ENCODE measurements at places on chromosomes 3 and 15.

- DNase-seq, result no peak
These were observed 57.5 kb downstream of the IGSF11 start for GRCh38 chr3:118977118-118977517.

DNA sequence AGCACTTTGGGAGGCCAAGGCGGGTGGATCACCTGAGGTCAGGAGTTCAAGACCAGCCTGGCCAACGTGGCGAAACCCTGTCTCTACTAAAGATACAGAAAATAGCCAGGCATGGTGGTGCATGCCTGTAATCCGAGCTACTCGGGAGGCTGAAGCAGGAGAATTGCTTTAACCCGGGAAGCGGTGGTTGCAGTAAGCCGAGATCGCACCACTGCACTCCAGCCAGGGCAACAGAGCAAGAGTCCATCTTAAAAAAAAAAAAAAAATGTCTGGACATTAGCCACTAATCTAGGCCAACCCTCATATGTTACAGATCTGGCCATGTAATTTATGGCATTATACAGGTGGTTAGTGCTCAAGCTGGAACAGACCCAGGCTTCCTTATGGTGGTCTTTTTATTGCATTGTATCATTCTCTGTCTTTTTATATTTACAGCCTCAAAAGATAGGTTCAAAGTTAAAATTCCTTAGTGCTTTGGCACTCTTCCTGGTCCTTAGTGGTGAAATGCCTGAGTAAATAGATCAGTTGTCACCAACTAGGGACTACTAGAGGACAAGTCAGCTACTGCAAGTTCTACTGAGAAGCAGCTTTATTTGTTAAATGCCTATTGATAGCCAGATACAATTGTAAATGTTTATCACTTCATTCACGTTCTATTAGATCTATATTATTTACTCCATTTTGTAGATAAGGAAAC lies 16.0 kb downstream of the STARD9 start:
- DNase-seq, result no peak

DNA sequence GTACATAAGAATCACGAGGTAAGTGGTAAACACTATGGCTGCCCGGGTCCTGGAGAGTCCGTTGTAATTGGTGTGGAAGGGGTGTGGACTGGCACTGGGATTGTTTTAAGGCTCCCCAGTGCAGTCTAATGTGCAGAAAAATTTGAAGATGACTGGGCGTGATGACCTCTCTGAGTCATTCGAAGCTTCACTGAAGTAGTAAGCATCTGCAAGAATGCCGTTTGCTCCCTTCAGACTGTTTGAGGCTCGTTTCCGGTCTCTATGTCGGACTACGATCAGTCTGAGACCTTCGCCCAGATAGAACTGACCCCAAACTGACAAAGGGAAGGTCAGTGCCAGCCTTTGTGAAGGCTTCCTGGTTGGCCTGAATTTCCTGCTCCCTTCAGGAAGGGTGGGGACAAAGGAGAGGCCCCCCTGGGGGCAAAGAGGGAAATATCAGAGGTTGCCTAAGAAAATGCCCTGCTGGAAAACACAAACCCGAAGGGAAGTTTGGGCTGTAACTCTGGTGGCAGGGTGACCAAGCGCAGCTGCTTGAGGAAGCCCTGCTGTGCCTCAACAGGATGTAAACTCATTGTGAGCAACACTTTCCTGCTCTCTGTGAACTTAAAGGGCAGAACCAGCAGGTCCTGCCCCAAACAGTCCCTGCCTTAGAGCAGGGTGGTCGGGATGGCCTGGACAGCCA lies 34.6 kb downstream of the BTD start:
- no peak for DNase-seq

- DNase-seq, result no peak
These were observed 194.2 kb upstream of the CNTN3 start for GRCh38 chr3:74808506-74809275.

DNA sequence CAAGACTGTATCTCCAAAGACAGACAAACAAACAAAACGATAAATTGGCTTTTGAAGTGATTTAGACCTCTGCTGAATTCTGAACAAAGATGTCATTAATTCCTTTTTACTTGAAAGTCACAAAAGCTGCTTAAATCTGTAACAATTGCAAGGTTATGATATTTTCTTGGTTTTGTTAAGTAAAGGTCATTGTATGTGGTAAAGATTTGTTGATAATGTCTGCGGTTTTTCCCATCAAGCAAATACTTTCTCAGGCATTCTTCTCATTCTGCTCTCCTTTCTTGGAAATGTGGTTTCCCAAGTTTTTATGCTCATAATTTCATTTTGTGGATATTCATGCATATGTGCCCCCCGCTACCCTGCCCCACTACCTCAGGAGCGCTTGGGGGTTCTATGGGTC lies 116.5 kb downstream of the SLMAP start:
- DNase-seq, result no peak

GRCh38 chr3:158737410-158737809 lies 5.2 kb upstream of the RARRES1 start:
- no peak for DNase-seq

DNA sequence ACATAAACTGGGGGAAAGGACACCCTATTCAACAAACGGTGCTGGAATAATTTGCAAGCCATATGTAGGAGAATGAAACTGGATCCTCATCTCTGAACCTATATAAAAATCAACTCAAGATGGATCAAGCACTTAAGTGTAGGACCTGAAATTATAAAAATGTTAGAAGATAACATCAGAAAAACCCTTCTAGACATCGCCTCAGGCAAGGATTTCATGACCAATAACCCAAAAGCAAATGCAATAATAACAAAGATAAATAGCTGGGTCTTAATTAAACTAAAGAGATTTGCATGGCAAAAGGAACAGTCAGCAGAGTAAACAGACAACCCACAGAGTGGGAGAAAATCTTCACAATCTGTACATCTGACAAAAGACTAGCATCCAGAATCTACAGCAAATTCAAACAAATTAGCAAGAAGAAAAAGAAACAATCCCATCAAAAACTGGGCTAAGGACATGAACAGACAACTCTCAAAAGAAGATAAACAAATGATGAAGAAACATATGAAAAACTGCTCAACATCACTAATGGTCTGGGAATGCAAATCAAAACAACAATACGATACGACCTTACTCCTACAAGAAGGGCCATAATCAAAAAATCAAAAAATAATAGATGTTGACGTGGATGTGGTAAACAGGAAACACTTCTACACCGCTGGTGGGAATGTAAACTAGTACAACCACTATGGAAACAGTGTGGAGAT lies 408.7 kb downstream of the CNTN6 start:
- DNase-seq, result no peak

DNA sequence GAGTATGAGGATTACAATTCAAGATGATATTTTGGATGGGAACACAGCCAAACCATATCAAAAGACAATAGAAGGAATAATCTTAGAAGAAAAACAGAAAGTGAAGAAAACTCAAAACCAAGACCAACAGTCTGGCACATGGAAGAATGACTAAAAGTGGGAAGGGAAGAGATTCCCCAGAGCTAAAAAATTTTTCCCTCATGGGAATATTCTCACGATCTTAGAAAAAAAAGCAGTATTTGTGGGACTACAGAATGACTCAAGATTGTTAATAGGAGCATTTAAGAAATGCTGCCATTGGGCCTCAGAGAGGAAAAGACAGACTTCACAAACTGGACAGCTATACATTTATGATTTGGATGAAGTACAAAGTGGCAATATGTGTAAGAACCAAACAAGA lies 18.3 kb downstream of the OSTN start:
- no peak for DNase-seq

GRCh38 chr3:82015241-82015640 lies 253.8 kb upstream of the GBE1 start:
- no peak for DNase-seq

DNA sequence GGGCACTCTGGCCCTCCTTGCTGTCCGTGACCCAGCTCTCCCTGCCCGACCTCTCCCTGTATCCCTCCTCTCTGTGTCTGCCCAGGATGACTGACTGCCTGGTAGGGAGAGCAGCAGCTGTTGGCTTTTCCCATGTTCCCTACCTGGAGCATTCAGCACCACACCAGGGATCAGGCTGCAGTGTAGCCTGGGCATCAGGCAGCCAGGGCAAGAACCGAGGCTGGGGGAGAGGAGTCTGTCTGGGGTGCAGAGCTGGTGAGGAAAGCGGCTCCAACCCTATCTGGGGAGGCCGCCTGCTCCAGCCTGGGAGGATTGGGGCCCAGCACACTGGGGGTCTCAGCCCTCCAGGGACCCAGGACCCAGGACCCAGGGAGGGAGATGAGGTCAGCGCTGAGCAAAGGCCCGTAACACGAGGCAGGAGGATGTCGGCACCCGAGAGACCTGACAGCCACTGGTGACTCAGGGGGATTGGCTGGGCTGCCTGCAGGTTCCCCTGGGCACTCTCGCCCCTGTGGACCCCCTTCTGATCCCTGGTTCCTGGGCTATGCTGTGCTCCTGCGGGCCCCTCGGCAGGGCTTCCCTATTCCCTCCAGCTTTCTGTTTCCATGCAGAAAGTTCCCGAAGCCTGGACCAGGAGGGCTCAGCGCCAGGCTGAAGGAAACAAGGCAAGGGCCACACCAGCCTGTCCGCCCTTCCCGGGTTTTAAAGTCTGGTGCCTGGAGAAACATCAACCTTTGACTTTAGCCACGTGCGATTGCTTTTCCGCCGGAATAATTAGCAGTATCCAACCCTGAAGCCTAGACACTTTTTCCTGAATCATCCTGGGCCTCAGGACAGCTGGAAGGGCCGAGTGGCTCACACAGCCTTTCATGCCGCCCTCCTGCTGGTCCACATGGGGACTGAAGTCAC lies 128.2 kb upstream of the MEF2A start:
- DNase-seq, result no peak

- no peak for DNase-seq
These were observed 44.4 kb upstream of the PSMD6 start for GRCh38 chr3:64067506-64068346.

DNA sequence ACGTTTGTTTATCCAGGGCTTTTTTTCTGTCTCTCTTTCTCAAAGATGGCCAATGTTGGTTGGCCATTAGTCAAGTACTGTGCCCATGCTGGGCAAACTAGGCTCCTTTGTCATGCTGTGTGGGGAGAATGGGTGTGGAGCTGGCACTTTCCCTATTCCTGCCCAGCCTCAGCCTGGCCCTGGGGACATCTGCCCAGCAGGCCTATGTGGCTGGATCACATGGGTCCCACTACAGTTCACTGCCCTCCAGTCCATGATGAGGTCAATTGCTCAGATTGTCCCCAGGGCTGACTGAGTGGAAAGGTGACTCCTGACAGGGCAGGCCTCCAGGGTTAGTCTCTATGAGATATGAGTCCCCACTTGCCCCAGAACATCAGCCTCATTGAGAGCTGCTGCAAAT lies 54.4 kb upstream of the HERC1 start:
- DNase-seq, result no peak

GRCh38 chr15:68829068-68829467 lies 8.4 kb upstream of the ANP32A start:
- no peak for DNase-seq

GRCh38 chr3:179174898-179175297 lies 26.7 kb downstream of the PIK3CA start:
- no peak for DNase-seq

DNA sequence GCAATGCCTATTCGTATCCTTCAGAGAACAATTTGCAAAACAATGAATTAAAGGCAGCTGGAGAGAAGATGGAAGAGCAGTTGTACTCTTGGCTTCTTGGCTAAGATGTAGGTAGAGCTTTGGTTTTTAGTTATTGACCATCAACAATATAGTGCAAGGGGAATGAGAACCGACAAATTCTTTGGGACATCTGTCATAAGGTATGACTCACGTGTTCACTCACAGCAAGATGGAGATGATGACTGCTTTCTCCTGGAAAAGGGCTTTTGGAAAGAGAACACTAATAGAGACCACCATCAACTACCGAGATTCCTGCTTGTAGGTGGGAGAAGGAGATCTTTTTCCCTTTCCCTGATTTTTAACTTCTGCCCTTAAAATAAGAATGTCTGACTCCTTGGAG lies 234.9 kb downstream of the NTRK3 start:
- no peak for DNase-seq

- no peak for DNase-seq
These were observed 533.4 kb downstream of the NTRK3 start for GRCh38 chr15:87722941-87723691.

DNA sequence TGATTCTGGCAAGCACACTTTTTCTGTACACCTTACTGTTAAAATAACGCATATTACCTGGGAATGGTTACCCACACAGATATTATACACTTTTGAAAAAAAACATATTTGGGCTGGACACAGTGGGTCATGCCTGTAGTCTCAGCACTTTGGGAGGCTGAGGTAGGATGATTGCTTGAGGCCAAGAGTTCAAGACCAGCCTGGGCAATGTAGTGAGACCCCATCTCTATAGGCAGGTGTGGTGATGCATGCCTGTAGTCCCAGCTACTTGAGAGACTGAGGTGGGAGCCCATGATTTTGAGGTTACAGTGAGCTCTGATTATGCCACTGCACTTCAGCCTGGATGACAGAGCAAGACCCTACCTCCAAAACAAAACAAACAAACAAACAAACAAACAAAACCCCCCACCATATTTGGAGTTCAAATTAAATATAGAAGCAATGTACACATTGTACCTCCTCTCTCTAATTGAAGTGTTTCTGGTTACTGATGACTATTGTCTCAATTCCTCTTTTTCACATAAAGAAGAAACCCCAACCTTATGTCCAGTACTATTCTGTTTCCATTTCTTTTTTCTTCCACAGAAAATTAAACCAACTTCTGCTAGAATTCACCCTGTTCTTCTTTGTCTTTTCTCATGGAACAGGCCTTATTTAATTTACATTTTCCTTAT lies 152.6 kb upstream of the UMPS start:
- no peak for DNase-seq

DNA sequence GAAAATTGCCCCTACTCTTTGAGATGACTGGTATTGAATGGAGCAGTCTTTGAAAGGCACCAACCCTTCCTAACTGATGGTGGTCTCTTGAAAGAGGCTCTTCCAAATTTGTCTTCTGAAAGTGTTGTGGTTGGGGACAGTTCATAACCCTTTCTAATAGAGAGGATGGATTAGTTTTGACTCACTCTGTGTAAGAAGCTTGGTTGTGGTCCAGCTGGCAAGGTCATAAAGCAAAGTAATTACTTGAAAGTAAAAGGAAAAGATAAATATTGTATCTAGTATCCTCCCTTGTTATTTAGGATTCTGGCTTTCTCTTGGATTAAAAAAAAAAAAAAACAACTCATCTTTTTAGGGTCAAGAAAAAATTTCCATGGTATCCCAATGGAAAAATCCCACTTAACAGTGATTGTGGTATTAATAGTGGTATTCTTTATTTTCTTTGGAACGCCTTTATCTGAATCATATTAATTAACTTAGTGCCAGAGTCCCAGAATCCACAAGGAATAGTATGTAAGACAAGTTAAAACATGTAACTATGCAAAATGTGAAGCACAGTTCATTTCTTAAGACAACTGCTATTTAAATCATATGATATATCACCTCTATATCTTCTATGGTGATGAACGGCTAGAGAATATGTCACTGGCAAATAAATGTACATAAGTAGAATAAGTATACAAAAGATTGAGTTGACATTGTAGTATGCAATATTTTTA lies 469.3 kb upstream of the CDIN1 start:
- DNase-seq, result no peak
